Activated CD4-positive, alpha-beta memory T cell treated with anti-CD3 and anti-CD28 coated beads, Interleukin-2, amount 10 ng/mL, durations not matched to agents 7 days and 5 days (primary cell): ENCODE measurements at places on chromosomes 6 and 20. TPM values are rescaled to one million over a fixed set of nuclear protein-coding genes. Genes with fewer than 3 reads are reported as not detected.

DNA sequence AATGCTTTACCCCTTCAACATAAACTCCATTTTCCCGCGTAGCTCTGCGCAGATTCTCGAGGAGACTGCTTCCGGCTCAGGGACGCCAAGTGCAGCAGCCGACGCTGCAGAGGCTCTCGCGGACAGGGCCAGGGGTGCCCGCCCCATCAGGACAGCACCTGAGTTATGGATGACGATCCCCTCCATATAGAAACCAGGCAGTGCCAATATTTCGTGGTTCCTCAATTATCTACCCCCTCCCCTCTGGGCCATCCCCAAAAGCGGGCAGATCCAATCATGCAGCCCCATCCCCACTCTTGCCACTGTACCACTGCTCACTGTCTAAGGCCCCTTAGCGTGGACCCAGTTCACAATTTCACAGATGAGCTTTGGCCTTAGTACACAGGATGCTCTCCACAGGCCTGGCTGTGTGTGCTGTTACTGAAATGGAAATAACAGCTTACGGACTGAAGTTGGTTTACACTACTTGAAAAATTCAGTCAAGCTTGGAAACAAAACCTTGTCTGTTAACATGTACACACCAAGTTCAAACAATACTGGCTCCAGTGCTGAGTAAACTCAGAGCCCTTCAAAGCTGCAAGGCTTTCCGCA lies 74.5 kb downstream of the DACT2 start:
- no peak for DNase-seq

DNA sequence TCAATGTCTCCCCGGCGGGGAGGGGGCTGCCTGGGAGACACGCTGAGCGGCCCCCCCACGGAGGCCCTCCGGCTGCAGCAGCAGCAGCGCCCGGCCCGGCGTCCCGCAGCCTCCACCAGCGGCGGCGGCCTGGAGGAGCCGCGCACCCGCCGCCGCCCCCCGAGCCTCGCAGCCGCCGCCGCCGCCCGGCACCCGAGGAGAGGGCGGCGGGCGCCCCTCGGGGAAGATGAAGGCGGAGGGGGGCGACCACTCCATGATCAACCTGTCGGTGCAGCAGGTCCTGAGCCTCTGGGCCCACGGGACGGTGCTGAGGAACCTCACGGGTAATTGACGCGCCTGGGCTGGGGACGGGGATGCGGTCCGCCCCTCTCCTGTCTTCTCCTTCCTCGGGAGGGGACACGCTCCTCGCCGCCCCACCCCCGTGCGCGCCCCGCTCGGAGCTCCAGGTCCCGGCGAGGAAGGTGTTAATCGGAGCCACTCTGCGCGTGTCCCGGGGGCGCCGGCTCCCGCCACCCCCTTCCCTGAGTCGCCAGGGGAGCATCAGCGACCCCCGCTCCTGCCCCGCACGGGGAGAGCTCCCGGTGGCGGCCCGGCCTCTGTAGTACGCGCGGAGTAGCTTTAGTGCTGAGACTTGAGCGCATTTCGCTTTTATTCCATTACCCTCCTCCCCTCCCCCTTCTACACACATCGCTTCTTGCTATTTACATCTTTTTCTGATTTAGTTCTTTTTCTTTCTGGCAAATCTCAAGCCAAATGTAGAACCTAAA lies 686 bp downstream of the TMEM170B start:
- peak; percentile 22 for DNase-seq

GRCh38 chr20:29876911-29877285 lies 1380.6 kb upstream of the DEFB115 start:
- no peak for DNase-seq

DNA sequence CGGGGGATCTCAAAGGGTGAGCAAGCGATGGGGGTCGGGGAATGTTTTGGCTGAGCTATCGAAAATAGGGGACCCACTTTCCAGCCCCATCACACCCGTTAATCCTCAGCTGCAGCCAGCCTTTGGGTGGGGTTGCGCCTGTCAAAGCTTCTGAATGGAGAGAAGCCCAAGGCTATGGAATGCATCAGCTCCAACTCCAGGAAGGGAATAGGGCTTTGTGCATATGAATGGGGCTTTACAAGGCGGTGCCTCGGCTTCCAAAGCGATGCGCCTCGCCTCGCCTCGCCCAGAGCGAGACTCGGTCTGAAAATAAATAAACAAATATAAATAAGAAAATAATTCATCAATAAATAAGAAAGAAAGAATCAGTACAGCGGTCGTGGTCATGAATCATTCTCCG lies 751.4 kb upstream of the DEFB115 start:
- no peak for DNase-seq

GRCh38 chr20:9021699-9022098 lies 47.2 kb upstream of the PLCB4 start:
- DNase-seq = no peak

- DNase-seq = no peak
Measured at GRCh38 chr6:147479857-147480256, 28.6 kb upstream of the SAMD5 start.

GRCh38 chr6:6697620-6698019 lies 109.1 kb downstream of the LY86 start:
- no peak for DNase-seq

MYH7B gene
- total RNA-seq = 0.08 TPM

TMEM14A gene
- 20.9 TPM for total RNA-seq

SCAF8 gene
- total RNA-seq = 38.3 TPM

GRCh38 chr6:79894939-79895338 lies 52.4 kb downstream of the ELOVL4 start:
- DNase-seq = no peak

GRCh38 chr6:105109955-105110895 lies 69.6 kb downstream of the POPDC3 start:
- no peak for DNase-seq

FILIP1 gene
- total RNA-seq = not detected

GRCh38 chr20:59827138-59828056 lies 106.0 kb downstream of the SYCP2 start:
- peak; percentile 9 for DNase-seq
